Effector memory CD8-positive, alpha-beta T cell (primary cell): ENCODE measurements at places on chromosomes 7 and 10.
A peak's percentile ranks its signal among the peaks of the same experiment; 100 is the strongest.

DNA sequence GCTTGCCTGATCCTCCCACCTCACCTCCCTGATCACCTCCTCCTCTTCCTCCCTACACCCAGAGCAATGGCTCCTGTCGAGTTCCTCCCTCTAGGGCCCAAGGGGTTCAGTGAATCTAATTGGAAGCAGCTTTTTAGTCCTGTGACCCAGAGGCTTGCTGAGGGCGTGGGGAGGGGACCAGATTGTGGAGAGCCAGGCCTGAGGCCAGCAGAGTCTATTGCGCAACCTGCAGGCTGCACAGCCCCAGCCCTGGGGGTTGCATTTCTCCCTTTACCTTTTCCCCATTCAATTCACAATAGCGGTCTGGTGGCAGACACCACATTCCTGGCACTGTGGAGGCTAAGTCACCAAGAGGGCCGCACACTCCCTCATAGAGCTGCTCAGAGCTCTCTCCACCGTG is 32.5 kb downstream of the GHRHR start:
- DNase-seq: no peak

- DNase-seq: no peak
Measured at GRCh38 chr7:155363852-155364600, 66.3 kb downstream of the INSIG1 start.

- no peak for DNase-seq
Measured at GRCh38 chr7:149379625-149380024, 81.2 kb downstream of the ZNF777 start.

DNA sequence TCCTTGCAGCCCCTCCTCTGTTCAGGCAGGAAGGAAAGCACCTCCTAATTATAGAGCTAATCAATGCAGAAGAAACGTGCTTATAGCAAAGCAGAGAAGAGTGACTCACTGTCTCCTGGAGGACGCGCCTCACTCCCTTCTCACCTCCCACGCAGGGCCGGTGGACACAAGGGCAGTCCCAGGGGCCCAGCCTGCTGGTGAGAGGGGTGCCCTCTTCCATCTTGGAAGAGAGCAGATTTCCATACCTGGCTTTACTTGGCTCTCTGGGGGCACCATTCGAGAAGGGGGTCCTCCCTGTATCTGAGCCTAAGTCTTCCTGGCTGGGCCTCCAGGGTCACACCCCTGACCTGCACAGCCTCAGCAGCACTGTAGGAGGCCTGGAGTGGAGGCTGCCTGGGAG is 55.8 kb downstream of the RASGEF1A start:
- no peak for DNase-seq

DNA sequence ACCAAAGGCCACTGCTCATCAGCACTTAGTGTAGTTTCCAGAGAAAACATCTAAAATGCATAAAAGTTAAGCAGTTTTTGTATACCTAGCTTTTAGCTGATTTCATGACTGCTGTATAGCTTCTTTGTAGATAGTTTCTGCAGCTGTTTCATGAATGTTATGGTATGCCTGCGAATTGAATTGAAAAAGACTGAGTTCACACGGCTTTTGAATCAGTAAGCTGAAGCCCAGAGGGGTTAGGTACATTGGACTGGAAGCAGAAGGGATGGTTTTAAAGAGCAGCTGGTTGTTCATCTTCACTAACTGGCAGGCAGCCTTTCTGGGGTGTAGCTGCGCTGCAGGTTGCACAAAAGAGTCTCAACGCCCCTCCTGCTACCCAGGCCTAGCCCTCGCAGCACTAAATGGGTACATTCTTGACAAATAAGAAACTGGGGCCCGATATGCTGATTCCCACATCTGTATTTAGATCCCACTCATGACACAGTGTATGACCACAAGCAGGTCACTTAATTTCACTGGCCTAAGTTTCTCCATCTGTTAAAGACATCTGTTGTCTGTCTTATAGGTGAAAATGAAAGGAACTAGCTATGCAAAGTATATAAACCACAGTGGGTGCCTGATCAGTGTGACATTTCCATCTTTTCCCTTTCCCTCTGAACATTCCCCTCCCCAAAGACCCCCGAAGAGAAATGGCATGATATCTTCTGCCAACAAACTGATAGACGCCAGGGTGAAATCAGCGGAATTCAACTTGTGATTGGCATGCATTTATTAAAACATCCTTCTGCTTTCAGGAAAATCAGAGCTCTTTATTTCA is 85.9 kb upstream of the AGBL3 start:
- DNase-seq: no peak

DNA sequence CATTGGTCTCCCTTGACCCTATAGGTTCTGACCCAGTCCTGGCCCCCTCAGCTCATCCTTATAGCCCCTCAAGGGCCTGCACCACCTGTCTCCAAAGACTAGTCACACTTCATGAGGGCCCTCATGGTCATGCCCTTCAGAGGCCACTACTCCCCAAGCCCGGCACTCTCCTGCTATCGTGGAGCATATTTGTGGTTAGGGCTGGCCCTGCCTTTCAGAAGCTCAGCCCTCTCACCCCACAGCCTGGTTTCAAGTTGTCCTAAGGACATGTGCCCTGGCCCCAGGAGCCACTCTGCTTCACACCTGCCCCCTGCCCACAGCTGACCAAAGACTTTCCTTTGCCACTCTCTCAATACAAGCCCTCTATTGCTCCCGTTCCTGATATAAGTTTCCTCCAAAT is 60.3 kb upstream of the LBX1 start:
- DNase-seq: no peak

- DNase-seq: no peak
Measured at GRCh38 chr7:94069162-94069739, 65.1 kb upstream of the BET1 start.

DNA sequence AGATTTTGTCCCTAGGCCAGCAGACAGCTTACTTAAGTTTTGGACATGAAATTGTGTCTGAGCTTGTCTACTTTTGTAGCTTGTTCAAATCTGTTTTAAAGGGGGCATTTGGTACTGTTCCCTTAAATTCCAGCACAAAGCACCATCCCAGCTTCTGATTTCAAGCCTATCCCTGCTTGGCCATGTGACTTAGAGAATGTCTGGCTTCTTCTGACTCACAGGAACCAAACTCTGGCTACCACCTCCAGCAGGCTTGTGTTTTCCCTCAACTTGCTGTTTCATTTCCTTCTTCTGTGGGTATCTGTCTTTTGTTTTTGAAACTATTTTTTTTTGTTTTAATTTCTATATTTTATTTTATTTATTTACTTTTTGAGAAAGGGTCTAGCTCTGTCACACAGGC is 97.9 kb upstream of the FZD8 start:
- DNase-seq: no peak

- no peak for DNase-seq
Measured at GRCh38 chr7:12315049-12315448, 88.6 kb downstream of the VWDE start.

- no peak for DNase-seq
Measured at GRCh38 chr10:91105269-91105668, 115.2 kb upstream of the PCGF5 start.

- DNase-seq: no peak
Measured at GRCh38 chr7:92621561-92622023, 31.4 kb upstream of the FAM133B start.

DNA sequence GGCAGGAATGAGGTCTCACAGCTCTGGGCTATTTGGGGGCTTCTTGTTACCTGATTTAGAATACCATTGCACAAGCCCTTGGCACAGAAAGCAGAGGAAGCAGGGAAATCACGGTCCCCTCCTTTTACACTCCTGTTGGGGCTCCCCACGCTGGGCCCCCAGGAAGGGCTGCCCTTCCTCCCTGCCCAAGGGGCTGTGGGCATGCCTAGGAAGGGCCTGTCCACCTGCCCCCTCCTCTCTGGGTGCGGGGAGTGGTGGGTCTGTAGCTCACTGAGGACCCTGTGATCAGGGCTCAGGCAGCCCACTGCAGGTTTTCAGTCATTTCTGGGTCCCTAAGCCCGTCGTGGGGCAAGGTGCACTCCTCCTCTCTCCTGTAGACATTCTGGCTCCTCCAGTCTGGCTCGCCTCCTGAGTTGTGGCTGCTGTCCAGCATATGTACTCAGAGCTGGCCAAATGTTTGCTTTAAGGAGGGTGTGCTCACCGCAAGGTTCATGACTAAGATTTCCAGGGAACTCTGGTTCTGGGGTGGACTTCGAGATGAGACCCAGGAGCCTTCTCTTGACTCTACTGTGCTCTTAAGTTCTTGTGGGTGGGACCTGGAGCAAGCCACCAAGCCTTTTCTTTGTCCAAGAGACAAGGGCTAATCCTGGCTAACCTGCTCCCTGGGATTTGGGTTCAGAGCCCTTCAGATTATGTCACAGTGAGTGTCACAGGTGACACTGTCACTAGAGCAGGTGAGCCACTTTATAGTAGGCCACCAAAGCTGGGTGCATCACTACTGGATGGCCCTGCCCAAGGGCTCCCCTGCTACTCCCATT is 56.0 kb downstream of the TACR2 start:
- DNase-seq: no peak

DNA sequence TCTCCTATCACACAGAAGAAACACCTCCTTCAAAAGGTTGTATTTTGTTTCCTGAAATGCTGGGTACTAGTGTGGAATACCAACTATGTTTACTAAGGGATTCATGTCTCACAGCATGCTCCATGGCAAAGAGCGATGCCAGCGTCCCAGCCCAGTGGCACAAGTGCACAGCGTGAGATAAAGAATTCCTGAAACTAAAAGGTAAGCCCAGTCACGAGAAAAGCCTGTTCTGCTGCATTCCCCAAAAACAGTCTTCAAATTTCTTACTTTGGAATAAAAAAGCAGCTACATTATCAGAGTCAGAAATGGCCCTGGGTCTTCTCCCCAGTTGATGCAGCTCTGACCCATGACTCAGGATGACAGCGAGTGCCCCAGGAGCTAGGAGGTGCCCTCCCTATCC is 53.1 kb upstream of the DDC start:
- no peak for DNase-seq

DNA sequence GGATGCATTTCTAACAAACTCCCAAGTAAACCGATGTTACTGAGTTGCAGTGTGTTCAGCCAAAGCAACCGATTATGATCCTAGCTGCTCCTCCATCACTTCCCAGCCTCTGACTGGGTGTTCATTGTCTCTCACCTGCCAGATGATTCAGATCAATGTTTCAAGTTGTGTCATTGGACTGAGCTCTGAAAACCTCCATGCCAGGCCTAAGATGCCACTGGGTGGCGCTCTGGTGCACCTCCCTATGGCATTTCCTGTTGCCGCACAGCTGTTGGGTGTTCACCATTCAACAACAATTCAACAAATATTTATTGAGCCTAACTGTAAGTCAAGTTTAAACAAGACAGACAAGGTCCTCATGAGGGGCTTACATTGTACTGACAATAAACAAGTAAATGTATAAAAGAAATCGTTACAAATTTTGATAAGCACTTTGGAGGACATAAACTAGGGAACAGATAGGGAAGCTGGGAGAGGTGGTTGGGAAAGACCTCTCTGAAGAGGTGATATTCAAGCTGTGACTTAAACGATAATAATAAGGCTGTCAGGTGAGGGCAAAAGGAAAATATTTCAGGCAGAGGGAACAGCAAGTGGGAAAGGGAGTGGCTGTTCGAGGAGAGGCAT is 22.8 kb downstream of the RGR start:
- DNase-seq: peak; percentile 65

GRCh38 chr10:60806921-60807320 is 28.6 kb downstream of the CDK1 start:
- DNase-seq: no peak

GRCh38 chr7:26485367-26485934 is 193.8 kb downstream of the SNX10 start:
- no peak for DNase-seq

DNA sequence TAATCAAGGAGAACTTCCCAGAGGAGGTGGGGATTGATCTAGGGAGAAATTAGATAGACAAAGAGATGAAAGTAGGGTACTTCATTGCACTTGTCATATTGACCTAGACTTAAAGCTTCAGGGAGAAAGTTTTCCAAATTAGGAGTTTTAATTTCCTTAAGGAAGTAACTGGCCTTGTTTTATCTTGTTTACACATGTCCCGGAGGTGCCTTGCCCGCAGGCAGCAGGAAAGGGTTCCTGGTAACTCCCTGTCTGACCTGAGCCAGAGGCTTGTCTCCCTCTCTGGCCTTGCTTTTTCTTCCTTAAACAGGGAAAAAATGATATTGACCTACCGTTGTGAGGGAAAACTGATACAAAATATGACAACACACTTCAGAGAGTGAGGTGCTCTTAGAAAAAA is 181.6 kb downstream of the EVX1 start:
- DNase-seq: no peak

- DNase-seq: no peak
Measured at GRCh38 chr7:157125376-157126223, 13.1 kb upstream of the UBE3C start.

DNA sequence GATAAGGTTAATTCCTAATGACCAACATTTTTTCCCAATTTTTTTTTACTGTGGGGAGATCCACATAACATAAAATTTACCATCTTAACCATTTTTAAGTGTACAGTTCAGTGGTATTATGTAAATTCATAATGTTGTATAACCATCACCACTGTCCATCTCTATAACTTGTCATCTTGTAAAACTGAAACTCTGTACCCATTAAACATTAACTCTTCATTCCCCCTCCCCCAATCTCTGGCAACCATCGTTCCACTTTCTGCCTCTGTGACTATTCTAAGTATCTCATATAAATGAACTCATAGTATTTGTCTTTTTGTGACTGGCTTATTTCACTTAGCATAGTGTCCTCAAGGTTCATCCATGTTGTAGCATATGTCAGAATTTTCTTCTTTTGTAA is 46.0 kb upstream of the HPS1 start:
- DNase-seq: no peak

DNA sequence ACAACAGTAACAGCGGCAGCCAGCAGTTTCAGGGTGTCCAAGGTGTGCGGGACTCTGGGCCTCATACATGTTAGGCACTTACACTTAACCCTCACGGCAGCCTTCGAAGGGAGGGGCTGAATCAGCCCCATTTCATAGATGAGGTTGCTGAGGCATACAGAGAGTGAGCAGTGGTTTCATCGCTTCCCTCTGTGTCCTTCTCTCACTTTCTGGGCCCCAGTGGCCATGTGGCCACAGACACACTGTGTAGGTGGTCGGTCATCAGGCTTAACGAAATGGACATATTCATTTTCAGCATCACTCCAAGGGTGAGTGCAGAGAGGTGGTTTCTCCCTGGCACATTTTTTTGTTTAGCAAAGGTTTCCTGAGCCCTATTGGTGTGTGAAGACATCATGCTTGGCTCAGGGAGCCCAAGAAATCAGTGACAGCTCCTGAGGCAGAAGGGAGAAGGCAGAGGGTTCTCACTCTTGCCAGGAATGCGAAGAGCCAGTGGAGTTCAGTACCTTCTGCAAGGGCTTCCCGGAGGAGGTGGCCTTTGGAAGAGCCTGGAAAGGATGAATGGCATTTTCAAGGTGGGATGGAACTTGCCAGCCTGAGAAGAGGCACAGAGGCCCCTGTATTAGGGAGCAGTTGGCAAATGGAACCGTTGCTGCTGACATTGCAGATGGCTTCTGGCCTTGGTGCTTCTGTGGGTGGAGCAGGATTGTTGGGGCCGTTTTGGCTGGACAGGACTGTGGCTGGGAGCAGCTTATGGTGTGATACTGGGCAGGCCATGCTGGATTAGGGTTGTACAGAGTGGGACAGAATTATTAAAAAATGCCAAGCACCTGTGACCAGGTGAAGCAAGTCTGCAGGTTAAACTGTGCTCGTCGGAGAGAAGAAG is 61.7 kb upstream of the PPIF start:
- peak; percentile 21 for DNase-seq
